HepG2 (cell line): ENCODE measurements at places on chromosomes 5 and 9. TPM values are rescaled to one million over a fixed set of nuclear protein-coding genes. Genes with fewer than 3 reads are reported as not detected.

DNA sequence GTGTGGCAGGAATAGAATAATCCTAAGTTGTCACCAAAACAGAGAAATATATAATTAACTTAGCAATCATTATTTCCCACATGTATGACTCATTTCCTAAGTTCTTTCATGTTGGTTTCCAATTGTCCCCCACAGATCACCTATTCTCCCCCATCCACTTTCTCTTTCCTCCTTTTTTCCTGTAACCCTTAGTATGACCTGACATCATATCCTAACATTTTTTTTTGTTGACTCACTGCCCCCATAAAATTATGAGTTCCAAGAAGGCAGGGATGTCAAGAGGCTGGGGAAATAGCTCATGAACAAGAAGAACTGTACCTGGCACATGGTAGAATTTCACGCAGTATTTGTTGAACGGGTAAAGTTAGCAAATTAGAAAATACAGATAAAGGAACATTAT is 186.7 kb downstream of the DCP2 start:
- no peaks in the 10 kb centered on the region for H3K4me1 ChIP-seq
- H3K27ac ChIP-seq, result no peak overlapping the region
- no peaks in the 10 kb centered on the region for H3K27me3 ChIP-seq
- H3K36me3 ChIP-seq, result no peaks in the 10 kb centered on the region
- DNase-seq, result no peak
- H3K4me3 ChIP-seq, result no peak overlapping the region

DNA sequence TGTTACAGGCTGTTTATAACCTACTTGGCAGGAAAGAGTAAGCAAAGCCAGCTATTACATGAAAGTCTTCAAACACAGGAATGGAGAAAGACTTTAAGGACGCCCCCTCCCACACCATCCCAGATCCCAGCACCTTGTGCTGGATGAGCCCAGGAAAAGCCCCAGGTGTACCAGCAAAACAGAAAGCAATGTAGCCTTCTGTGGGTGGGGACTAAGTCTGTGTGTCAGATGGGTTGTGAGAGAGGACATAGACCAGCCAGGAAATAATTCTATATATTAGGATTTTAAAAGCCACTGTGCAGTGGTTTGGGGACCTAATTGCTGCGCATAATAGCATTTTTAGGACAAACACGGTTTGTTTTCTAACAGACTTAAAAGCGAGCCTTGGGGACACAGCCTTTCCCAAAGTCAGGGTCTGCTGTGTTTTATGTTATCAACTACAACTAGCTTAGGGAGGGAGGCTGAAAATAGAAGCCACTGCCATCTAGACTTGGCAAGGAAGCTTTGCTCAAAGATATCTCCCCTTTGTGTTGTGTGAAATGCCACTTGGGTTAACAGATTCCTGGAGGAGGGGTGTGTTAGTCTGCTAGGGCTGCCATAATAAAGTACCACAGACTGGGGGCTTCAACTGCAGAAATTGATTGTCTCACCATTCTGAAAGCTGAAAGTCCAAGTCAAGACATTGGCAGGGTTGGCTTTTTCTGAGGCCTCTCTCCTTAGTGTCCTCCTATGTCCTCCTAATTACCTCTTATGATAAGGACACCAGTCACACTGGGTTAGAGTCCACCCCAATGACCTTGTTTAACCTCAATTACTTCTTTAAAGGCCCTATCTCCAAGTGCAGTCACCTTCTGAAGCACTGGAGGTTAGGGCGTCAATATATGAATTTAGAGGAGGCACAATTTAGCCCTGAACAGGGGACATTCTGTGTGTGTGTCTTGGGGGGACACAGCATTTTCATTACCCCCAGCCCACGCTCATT is 17.2 kb upstream of the UBE2QL1 start:
- H3K4me3 ChIP-seq, result no peak overlapping the region
- H3K36me3 ChIP-seq, result no peaks in the 10 kb centered on the region
- H3K27ac ChIP-seq, result no peak overlapping the region
- peaks cover 3% of the 10 kb centered on the region; the same call in 1 of the 2 replicates for H3K27me3 ChIP-seq
- H3K4me1 ChIP-seq, result no peaks in the 10 kb centered on the region

DNA sequence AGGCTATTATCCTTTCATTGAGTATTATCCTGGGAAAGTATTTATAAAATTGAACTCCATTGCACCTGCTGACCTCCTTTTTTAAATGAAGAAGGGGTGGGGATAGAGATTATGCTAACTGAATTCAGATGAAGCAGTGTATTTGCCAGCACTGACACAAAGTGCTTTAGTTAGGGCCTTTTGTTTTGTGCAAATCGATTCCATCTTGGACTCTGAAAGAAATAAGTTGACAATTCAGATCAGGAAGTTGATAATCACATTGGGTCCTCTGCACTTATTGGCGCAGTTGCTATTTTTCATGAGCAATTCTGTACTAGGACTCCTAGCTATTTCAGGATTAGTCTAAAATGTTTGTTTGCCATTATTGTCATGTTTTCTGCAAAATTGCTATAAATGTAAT is 101.6 kb upstream of the FSD1L start:
- no peaks in the 10 kb centered on the region; the same call in none of the 2 replicates for H3K36me3 ChIP-seq
- H3K4me1 ChIP-seq, result peaks cover 10% of the 10 kb centered on the region
- H3K27me3 ChIP-seq, result no peaks in the 10 kb centered on the region
- peak; percentile 32 for DNase-seq
- H3K27ac ChIP-seq, result no peak overlapping the region

DNA sequence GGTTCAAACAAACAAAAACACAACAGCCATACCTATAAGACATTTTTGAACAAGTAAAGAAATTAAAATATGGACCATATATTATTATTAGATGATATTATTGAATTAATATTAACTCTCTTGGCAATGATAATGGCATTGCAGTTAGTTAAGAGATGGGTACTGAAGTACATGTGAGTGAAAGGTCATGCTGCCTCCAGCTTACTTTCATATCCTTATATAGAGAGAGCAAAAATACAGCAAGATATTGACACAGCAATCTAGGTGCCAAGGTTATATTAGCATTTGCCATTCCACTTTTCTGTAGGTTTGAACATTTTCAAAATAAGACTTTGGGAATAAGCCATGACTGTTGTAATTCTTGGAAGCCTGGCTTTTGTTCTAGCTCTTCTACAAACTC is 6.1 kb downstream of the TNFSF8 start:
- H3K36me3 ChIP-seq, result no peaks in the 10 kb centered on the region
- H3K27me3 ChIP-seq, result no peaks in the 10 kb centered on the region
- no peak overlapping the region for H3K4me3 ChIP-seq
- no peaks in the 10 kb centered on the region for H3K4me1 ChIP-seq
- no peak overlapping the region for H3K27ac ChIP-seq

DNA sequence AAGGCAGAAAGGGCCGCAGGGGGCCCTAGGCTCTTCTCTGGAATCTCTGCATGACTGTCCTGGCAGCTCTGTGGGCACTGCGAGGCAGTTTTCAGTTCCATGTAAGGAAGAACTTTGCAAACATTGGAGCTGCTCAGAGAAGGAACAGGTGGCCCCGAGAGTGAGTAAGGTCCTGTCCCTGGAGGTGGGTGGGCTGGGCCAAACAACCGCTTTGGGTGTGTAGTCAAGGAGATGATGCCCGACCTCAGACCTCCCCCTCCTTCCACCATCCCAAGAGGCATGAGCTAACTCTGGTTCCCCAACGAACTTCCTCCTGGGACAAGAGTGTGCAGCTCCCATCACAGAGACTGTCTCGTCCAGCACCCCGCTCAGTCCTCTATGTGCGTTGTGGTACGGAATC is 20.5 kb downstream of the CSF1R start:
- no peak overlapping the region for H3K4me3 ChIP-seq
- H3K4me1 ChIP-seq, result peaks cover 15% of the 10 kb centered on the region
- H3K27ac ChIP-seq, result no peak overlapping the region

GRCh38 chr5:36624277-36624676 is 17.9 kb downstream of the SLC1A3 start:
- no peak for DNase-seq
- H3K36me3 ChIP-seq, result no peaks in the 10 kb centered on the region
- no peaks in the 10 kb centered on the region; the same call in 2 of the 3 replicates for H3K27me3 ChIP-seq
- no peak overlapping the region for H3K27ac ChIP-seq
- no peaks in the 10 kb centered on the region for H3K4me1 ChIP-seq

DNA sequence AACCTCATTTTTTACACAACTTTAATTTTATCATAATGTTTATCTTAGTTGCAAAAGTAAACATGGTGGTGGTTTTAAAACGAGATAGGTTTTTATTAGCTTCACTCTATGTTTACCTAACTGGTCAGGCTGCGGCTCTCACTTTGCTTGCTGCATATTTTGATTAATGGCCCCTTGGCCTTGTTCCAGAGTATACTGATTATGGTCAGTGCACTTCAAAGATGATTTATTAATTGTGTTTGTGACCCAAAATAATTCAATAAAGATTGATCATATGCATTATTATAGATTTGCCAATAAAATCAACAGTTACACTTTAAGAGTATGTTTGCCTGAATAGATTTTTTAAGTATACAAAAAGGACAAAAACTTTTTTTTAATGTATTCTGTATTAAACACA is 188.0 kb downstream of the XRCC4 start:
- peaks cover 6% of the 10 kb centered on the region; the same call in 1 of the 2 replicates for H3K4me1 ChIP-seq
- H3K27ac ChIP-seq, result no peak overlapping the region
- no peaks in the 10 kb centered on the region for H3K27me3 ChIP-seq
- no peak overlapping the region for H3K4me3 ChIP-seq
- H3K36me3 ChIP-seq, result no peaks in the 10 kb centered on the region
- peak; percentile 33 for DNase-seq

GRCh38 chr5:79712741-79713140 is 23.1 kb downstream of the CMYA5 start:
- H3K4me1 ChIP-seq, result no peaks in the 10 kb centered on the region
- H3K27me3 ChIP-seq, result no peaks in the 10 kb centered on the region
- H3K4me3 ChIP-seq, result no peak overlapping the region
- no peaks in the 10 kb centered on the region for H3K36me3 ChIP-seq

DNA sequence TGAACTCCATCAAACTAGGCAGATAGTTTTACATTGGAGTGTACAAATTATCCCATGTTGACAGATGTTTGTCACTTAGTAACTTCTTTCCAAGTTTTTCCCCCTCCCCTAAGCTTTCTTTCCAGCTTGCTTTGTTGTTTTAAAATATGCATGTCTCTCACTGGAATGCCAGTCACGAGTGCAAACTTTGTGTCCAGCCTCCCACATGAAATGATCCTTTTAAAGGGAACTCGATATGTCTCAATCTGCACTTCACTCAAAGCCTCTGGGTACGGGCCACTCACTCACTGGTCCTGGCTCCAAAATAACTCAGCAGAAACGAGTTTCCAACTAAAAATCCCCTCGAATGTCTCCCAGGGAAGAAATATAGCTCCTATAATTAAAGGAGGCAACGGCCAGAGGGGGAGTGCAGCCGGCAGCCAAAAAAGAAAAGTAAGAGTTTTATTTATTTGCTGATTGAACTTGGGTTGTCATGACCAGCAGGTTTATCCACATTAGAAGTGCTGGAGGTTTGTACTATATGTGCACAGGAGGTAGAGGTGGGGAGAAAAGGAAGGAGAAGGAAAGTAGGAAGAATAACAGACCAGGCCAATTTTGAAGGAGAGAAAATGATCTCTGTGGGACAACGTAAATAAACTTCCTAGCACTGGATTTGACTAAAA is 17.5 kb downstream of the NR2F1 start:
- no peaks in the 10 kb centered on the region for H3K36me3 ChIP-seq
- no peak for DNase-seq
- no peak overlapping the region for H3K4me3 ChIP-seq
- H3K27ac ChIP-seq, result no peak overlapping the region
- peaks cover 31% of the 10 kb centered on the region for H3K4me1 ChIP-seq

DNA sequence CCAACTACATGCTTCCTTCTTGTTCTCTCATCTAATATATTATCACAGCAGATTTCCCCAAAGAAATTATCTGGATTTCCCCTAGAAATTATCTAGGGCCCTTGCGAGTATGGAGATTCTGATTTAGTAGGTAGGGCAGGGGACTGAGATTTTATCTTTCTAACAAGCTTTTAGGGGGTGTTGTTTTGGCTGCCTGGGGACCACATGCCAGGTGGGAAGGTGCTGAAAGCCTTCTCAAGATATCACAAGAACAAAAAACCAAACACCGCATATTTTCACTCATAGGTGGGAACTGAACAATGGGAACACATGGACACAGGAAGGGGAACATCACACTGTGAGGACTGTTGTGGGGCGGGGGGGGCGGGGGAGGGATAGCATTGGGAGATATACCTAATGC is 146.5 kb upstream of the CDH10 start:
- H3K4me3 ChIP-seq, result no peak overlapping the region
- H3K27ac ChIP-seq, result no peak overlapping the region
- DNase-seq, result no peak
- no peaks in the 10 kb centered on the region for H3K36me3 ChIP-seq
- H3K4me1 ChIP-seq, result no peaks in the 10 kb centered on the region

- H3K36me3 ChIP-seq, result no peaks in the 10 kb centered on the region
- no peaks in the 10 kb centered on the region for H3K27me3 ChIP-seq
Measured at GRCh38 chr5:167949435-167949834, 342.0 kb upstream of the WWC1 start.

DNA sequence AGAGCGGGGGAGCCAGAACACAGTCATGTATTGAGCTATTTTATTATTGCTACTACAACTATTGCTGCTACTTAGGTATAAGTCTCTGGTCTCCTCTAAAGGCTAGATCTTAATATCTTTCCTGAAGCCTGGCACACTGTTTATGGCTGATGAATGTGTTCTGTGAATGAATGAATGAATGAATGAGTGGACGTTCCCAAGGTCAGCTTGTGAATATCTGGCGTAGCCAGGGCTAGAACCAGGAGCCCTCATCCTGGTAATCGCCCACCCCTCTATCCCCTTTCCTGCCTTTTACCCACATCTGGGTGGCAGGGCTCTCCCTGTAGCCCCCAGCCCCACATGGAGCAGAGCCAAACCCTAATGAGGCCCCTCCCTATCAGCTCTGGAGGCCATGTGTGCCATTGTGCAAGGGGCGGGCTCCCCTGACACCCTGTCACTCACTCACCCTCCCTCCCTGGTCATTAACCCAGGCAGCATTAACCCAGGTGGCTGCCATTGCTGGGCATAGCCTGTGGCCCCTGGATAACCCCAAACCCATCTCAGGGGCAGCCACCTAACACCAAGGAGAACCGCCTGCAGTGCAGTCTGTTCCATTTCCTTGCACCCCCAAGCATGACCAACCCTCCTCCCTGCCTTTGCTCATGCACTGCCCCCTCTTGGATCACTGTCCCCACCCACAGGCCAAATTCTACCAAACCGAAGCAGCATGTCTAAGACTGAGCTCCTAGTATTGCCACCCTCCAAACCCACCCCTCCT is 2.0 kb upstream of the AKNA start:
- no peaks in the 10 kb centered on the region for H3K36me3 ChIP-seq
- DNase-seq, result no peak
- H3K27ac ChIP-seq, result no peak overlapping the region

- DNase-seq, result no peak
- H3K27ac ChIP-seq, result no peak overlapping the region
- no peaks in the 10 kb centered on the region for H3K4me1 ChIP-seq
- H3K36me3 ChIP-seq, result no peaks in the 10 kb centered on the region
- no peak overlapping the region for H3K4me3 ChIP-seq
- no peaks in the 10 kb centered on the region for H3K27me3 ChIP-seq
Measured at GRCh38 chr5:120683580-120683979, 219.5 kb downstream of the PRR16 start.

Gene SNAPC4
- total RNA-seq, result 4.3 and 6.0 TPM in 2 replicates

Gene INSL4
- total RNA-seq, result not detected in 2 replicates

Gene IL3
- not detected in 2 replicates for total RNA-seq
